ENCODE measurements at places on chromosomes 1 and 21.

- DNase-seq = no peak
These were observed 725.1 kb downstream of the BRINP3 start for GRCh38 chr1:189752461-189752995.

DNA sequence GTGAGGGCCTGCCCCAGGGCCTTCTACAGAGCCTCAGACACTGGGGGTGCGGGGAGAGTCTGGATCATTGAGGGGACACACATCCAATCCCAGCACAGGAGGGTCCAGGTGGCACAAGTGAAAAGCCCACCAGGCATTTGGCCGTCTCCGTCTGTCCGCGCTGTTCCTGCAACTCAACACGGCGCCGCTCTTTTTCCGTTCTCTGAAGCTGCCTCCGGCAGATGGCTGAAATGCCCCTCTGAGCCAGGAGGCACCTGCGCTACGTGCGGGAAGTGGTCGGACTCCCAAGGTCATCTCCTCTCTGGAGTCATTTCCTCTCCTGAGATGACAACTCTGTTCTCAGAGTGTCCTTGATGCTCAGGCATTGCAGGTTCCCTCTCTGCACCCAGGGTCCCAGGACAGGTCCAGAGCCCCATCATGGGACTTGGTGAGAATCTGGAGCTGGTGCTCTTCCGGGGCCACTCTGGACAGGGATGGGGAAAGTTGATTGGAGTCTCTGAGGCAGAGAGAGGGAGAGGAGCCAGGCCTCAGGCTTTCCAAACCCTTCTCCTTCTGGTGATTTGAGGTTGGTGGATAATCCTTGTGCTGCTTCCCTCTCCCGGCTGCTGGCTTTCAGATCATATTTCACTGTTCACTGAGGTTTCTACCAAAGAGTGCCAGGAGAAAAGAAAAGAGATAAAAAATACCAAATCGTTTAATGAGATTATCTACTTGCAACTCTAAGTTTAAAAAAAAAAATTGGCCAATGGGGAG lies 14.0 kb upstream of the MIXL1 start:
- no peak for DNase-seq

GRCh38 chr1:184889902-184890301 lies 84.4 kb downstream of the NIBAN1 start:
- DNase-seq = no peak

GRCh38 chr1:46539972-46540371 lies 11.5 kb downstream of the KNCN start:
- no peak for DNase-seq

GRCh38 chr1:89698624-89699023 lies 65.7 kb downstream of the LRRC8C start:
- no peak for DNase-seq

Measured in cortex of kidney (tissue), 1 donor.